Fibroblast of lung (primary cell): ENCODE measurements at places on chromosomes 16 and 17. TPM values are rescaled to one million over a fixed set of nuclear protein-coding genes. Genes with fewer than 3 reads are reported as not detected.

GRCh38 chr16:9343276-9343675 lies 251.8 kb downstream of the HAPSTR1 start:
- H3K4me1 ChIP-seq, result no peaks in the 10 kb centered on the region
- no peak for DNase-seq
- no peak overlapping the region for H3K27ac ChIP-seq
- no peaks in the 10 kb centered on the region for H3K27me3 ChIP-seq

SLC38A8 gene
- total RNA-seq, result not detected in 2 replicates

DNA sequence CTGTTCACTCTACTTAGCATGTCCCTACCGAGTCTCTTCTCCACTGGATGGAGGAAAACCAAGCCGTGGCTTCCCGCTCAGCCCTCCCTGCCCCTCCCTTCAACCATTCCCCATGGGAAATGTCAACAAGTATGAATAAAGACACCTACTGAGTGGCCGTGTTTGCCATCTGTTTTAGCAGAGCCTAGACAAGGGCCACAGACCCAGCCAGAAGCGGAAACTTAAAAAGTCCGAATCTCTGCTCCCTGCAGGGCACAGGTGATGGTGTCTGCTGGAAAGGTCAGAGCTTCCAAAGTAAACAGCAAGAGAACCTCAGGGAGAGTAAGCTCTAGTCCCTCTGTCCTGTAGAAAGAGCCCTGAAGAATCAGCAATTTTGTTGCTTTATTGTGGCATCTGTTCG lies 2.8 kb upstream of the LPCAT2 start:
- no peaks in the 10 kb centered on the region for H3K27me3 ChIP-seq
- peaks cover 27% of the 10 kb centered on the region for H3K4me1 ChIP-seq
- DNase-seq, result no peak
- H3K4me3 ChIP-seq, result no peak overlapping the region
- H3K36me3 ChIP-seq, result peaks cover 31% of the 10 kb centered on the region

- H3K27ac ChIP-seq, result no peak overlapping the region
- no peaks in the 10 kb centered on the region for H3K4me1 ChIP-seq
- no peaks in the 10 kb centered on the region for H3K27me3 ChIP-seq
- no peak for DNase-seq
- H3K36me3 ChIP-seq, result peaks cover 17% of the 10 kb centered on the region
Measured at GRCh38 chr17:43769426-43769825, 9.4 kb downstream of the DUSP3 start.
